Fibroblast of villous mesenchyme (primary cell): ENCODE measurements at places on chromosomes 5 and 9. TPM values are rescaled to one million over a fixed set of nuclear protein-coding genes. Genes with fewer than 3 reads are reported as not detected.

HEMGN gene
- not detected in 2 replicates for total RNA-seq

PCDHB3 gene
- total RNA-seq, result 0.32 and 0.43 TPM in 2 replicates

FAM221B gene
- not detected in 2 replicates for total RNA-seq

CRB2 gene
- total RNA-seq, result under 0.01 TPM in 1 of 2 replicates, not detected in the other

SKP2 gene
- 36.7 and 142 TPM in 2 replicates for total RNA-seq

TAS2R1 gene
- total RNA-seq, result 0.32 and 0.43 TPM in 2 replicates

ADAMTSL1 gene
- 3.0 and 10.0 TPM in 2 replicates for total RNA-seq

TMEM215 gene
- total RNA-seq, result not detected in 2 replicates

GRCh38 chr5:96538808-96539250 lies 105.8 kb upstream of the PCSK1 start:
- DNase-seq, result peak; percentile 43

GRCh38 chr9:13896922-13897835 lies 416.8 kb downstream of the NFIB start:
- no peak for DNase-seq

GRCh38 chr9:135960411-135961276 lies 529 bp downstream of the UBAC1 start:
- DNase-seq, result peak; percentile 22

DNA sequence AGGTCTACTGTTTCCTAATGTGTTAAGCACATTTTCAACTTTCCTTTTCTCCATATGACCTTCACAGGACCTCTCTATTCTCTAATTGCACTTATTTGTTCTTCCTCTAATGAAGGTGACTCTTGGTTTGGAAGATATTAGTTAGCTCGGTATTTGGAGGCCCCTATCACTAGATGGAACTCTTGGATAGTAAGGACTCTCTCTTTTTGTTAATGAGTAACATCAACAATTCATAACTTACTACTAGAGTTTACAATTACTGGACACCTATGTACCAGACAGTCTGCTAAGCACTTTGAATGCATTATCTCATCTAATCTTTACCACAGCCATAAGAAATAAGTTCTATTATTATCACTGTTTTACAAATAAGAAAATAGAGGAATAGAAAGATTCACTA lies 23.4 kb upstream of the PAM start:
- no peak for DNase-seq

DNA sequence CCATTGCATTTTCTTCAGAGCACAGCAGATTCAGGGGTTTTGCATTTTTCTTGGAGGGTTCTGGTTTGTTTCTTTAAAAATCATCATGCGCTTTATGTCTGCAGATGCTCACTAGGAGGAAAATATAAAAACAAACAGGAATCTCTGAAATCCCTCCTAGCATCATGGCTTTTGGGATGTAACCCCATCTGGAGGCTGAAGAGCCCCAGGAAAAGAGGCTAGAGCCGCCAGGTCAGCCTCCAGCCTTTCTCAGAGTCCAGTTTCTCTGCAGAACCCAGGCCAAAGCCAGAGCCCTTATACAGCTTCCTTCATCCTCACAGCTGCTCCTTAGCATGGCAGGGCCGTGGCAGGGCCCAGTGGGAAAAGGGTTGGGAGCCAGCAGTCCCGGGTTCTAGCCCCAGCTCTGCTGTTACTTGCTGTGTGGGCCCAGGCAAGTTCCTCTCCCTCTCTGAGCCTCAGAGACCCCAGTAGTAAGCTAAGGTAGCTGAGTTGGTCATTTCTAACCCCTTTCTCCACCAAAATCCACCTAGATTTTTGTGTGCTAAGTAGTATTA lies 62.1 kb downstream of the PAX5 start:
- DNase-seq, result no peak

- peak; percentile 38 for DNase-seq
Observed at GRCh38 chr5:55421074-55421529, 113.3 kb downstream of the MTREX start.

GRCh38 chr5:169350759-169351240 lies 49.9 kb upstream of the SLIT3 start:
- DNase-seq, result peak; percentile 72

DNA sequence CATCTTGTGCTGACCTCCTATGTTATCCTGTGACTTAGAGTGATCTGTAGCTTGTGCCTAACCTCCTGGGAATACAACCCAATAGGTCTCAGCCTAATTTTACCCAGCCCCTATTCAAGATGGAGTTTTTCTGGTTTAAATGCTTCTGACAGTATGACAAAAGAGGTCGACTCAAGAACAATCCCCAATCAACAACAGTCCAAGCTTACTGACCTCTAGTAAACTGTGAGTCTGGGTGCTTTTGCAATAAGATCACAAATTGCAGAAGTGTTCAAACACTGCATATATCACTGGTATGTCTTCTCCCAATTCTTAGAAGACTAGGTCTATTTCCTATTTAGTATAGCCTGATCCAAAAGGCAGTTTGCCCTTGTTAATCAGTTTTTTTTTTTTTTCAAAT lies 323.5 kb upstream of the PTGER4 start:
- DNase-seq, result no peak

DNA sequence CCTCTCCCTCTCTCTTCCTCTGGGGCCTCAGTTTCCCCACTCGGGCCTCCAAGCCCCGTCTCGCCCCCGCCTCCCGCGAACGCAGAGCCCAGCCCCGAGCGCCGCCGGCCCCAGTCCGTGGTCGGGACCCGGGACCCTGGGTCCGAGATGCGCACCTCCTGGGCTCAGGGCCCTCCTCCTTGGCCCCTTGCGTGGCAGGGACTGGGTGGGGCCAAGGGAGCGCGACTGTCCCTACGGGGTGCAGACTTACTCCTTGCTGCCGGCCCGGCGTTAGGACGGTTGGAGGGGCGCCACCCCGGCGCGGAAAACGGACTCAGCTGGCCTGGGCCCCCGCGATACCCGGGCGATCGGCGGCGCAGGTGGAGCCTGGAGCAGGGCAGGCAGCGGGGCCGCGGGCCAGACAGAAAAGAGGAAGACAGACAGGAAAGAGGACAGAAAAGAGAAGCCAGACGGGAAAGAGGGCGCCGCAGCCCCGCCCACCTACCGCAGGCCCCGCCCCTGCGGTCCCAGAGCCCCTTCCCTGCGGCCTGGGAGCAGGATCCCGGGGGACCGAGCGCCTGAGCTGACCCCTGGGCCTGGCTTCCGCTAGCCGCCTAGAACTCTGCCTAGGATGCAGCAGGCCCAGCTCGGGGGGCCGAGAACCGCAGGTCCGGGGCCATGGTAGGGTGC lies at the start of gene GBGT1:
GBGT1 (minus strand) TSS at position 411 of the 669 bp plus-strand sequence. CDS start 1,502 bp downstream, outside the sequence.
- peak; percentile 44 for DNase-seq

DNA sequence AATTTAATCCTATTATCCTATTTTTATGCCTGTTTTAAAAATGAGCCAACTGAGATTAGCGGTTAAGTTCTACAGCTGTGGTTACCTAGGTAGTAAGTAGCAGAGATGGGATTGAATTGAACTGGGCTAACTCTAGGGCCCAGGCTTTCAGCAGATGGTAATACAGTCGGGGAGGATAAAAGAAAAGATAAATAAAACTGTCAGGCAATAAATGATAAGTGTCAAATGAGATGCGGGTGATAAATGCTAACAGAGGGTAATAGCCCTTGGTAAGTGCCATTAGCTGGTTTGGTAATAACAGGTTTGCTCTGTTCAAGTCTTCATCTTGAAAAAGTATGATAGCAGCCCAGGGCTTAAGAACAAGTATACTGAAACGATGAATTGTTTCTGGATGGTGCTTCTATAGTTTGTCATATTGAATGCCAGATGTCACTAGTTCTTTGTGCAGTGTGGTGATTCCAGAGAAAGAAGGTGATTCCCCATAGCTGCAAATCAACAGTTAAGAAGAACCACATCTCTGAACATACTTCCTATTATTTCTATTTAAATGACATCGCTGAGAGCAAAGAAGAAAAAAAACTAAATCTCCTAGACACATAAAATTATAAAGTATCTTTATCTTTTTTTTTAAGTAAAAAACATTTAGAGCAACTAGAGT lies 360.8 kb upstream of the PANK3 start:
- DNase-seq, result no peak

GRCh38 chr9:69319324-69320025 lies 5.5 kb upstream of the ENTREP1 start:
- DNase-seq, result no peak

- no peak for DNase-seq
Observed at GRCh38 chr9:31745886-31746285, 638.6 kb upstream of the ACO1 start.

GRCh38 chr5:1743769-1744085 lies 55.9 kb downstream of the MRPL36 start:
- DNase-seq, result no peak

DNA sequence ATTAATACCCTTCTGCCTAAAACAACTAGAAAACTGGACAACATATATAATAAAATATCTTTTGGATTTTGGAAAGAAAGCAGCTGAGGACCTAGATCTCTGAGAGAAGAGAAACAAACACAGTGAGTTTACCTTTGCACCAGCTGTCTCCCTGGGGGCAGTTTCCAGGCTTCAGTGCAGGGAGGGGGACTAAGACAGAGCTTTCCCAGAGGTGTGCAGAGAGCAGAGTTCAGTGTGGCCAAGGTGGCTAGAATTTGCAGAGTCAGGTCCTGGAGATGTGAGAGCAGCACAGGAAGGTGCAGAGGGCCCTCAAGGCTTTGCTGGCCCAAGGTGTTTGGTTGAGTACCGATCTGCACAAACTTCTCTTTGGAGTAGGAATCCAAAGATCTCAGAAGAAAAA lies 26.3 kb upstream of the PTPDC1 start:
- no peak for DNase-seq

DNA sequence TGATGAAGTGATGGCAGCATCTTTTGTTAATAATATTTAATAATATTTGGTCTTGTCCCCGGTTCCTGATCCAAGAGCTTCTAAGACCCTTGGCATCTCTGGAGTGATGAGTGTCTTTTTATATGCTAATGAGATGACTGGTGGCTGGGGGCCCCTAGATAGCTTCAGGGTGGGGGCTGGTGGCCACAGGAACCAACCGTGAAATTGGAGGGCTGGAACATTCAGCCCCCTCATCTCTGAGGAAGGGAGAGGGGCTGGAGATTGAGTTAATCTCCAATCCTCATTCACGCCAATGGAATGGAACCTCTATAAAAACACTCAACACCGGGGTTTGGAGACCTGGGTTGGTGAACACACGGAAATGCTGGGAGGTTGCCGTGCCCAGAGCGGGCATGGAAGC lies 78.2 kb upstream of the RAPGEF1 start:
- no peak for DNase-seq

- DNase-seq, result no peak
Observed at GRCh38 chr5:113084402-113085083, 107.9 kb downstream of the DCP2 start.
